ENCODE measurements at places on chromosomes 7 and 10. TPM values are rescaled to one million over a fixed set of nuclear protein-coding genes. Genes with fewer than 3 reads are reported as not detected.

The BNIP3 gene
- total RNA-seq, result 187 TPM

The TMEM196 gene
- not detected for total RNA-seq

The LBX1 gene
- total RNA-seq, result not detected

The FRG2B gene
- total RNA-seq, result not detected

The PTPN20 gene
- total RNA-seq, result 16.2 TPM

Measured in right atrium auricular region (tissue), 2 donors.